ENCODE measurements at places on chromosomes 6 and 20. TPM values are rescaled to one million over a fixed set of nuclear protein-coding genes. Genes with fewer than 3 reads are reported as not detected.

GRCh38 chr6:144341831-144342527, 56.8 kb downstream of the UTRN start:
- no peak overlapping the region for H3K4me3 ChIP-seq
- H3K36me3 ChIP-seq, result no peaks in the 10 kb centered on the region
- H3K27ac ChIP-seq, result no peak overlapping the region
- H3K4me1 ChIP-seq, result peaks cover 41% of the 10 kb centered on the region
- no peaks in the 10 kb centered on the region for H3K27me3 ChIP-seq

DNA sequence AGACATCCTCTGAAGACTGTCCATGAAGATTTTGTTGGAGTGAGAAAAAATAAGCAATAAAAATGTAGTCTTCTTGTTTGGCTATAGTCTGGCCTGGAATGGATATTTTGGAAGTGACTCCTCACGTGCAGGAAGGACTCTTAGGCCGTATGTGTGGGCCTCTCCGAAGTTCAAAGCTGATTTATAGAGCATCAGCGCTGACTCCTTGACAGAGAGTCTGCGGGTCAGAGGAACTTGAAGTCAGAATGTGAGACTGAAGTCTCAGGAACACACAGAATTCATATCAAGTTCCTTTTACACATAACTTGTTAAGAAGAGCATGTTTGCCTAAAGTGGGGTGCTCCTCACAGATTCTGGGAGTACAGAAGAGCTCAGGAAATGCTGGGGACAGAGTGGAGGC, 36.1 kb downstream of the EDN3 start:
- DNase-seq, result no peak
- peaks cover 40% of the 10 kb centered on the region for H3K27me3 ChIP-seq
- peaks cover 32% of the 10 kb centered on the region for H3K4me1 ChIP-seq
- no peaks in the 10 kb centered on the region for H3K36me3 ChIP-seq
- H3K27ac ChIP-seq, result no peak overlapping the region
- H3K4me3 ChIP-seq, result no peak overlapping the region

DNA sequence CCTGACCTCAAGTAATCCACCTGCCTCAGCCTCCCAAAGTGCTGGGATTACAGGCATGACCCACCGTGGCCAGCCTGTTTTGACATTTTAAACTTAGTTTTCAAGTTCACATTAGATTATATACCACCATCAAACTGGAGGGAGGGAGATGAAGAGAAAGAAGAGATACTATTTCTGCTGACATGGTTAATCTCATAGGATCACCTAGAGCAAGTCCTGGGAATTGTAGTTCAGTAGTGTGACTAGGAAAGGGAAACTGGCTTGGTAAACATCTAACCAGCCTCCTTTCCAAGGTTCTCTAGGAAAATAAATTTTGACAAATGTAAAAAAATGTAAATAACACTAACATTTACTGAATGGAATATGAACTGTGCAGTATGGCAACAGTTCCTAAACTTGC, 120.5 kb upstream of the ASCC3 start:
- no peak for DNase-seq
- H3K27me3 ChIP-seq, result peaks cover 3% of the 10 kb centered on the region
- H3K4me1 ChIP-seq, result no peaks in the 10 kb centered on the region
- no peak overlapping the region for H3K4me3 ChIP-seq
- H3K27ac ChIP-seq, result no peak overlapping the region
- H3K36me3 ChIP-seq, result no peaks in the 10 kb centered on the region

GRCh38 chr6:108904741-108905140, 56.5 kb downstream of the ARMC2 start:
- H3K27ac ChIP-seq, result no peak overlapping the region
- no peak for DNase-seq
- no peaks in the 10 kb centered on the region for H3K36me3 ChIP-seq

GRCh38 chr6:7419065-7419464, 29.5 kb downstream of the RIOK1 start:
- H3K27me3 ChIP-seq, result no peaks in the 10 kb centered on the region
- no peak for DNase-seq
- H3K36me3 ChIP-seq, result peaks cover 22% of the 10 kb centered on the region
- H3K27ac ChIP-seq, result peak overlapping the region; percentile 16

DNA sequence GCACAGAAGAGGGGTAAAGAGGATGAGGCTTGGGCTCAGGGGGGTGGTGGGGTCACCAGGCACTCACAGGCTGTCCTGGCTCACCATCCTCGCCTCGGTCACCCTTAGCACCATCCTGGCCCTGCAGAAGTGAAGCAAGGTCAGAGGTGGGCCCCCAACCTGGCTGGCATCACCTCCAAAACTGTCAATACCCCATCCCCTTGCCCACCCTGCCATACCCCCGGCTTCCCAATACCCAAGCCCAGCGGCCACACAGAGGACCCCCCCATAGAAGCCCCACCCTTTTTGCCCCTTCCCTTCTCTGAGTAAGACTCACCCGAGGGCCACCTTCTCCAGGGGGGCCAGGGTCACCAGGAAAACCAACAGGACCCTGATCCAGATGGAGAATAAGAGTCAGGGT, 23.6 kb downstream of the COL11A2 start:
- H3K4me3 ChIP-seq, result no peak overlapping the region
- H3K4me1 ChIP-seq, result no peaks in the 10 kb centered on the region

DNA sequence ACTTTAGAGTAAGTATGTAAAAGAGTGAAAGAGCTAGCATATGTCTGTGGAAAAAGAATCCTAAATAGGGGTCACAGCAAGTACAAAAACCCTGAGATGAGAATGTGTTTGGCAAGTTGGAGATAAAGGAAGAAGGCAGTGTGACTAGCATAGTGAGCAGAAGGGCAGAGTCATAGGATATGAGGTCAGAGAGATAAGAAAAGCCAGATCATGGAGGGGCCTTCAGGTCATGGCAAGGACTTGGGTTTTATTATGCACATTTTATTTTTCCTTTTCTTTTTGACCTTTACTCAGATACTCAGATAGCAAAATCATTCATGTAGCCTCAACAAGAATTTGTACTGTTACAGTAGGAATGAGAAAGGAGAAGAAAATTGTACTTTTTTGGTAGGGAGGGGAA, 138.0 kb downstream of the GJA1 start:
- no peaks in the 10 kb centered on the region for H3K4me1 ChIP-seq
- H3K36me3 ChIP-seq, result no peaks in the 10 kb centered on the region
- H3K27ac ChIP-seq, result no peak overlapping the region
- H3K27me3 ChIP-seq, result no peaks in the 10 kb centered on the region

- H3K27ac ChIP-seq, result no peak overlapping the region
- DNase-seq, result no peak
- H3K4me3 ChIP-seq, result no peak overlapping the region
- H3K4me1 ChIP-seq, result peaks cover 8% of the 10 kb centered on the region
Observed at GRCh38 chr6:84066536-84066935, 33.0 kb downstream of the MRAP2 start.

DNA sequence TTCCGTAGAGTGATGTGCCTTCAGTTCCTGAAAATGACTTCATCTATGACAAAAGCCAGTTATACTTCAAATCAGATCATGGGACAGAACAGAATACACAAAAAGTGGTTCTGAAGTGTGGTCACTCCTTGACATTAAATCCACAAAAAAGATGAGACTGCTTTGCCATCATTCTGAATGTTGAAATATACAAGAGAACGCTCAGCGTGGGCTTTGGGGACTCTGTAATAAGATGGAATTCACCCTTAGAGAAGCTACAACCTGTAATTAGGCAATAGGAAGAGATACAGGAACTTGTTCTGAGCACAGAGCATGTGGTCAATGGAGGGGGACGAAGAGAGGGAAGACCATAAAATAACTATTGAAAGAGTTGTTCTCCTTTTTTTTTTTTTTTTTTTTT, 184.3 kb downstream of the CARMIL1 start:
- DNase-seq, result no peak
- H3K27me3 ChIP-seq, result no peaks in the 10 kb centered on the region
- H3K36me3 ChIP-seq, result no peaks in the 10 kb centered on the region

- no peaks in the 10 kb centered on the region for H3K36me3 ChIP-seq
- no peak for DNase-seq
- peaks cover 4% of the 10 kb centered on the region for H3K4me1 ChIP-seq
- H3K27ac ChIP-seq, result no peak overlapping the region
Observed at GRCh38 chr20:59600472-59600871, 3.9 kb upstream of the PHACTR3 start.

GRCh38 chr20:64133951-64134407, 26.6 kb upstream of the NPBWR2 start:
- no peak overlapping the region for H3K27ac ChIP-seq
- DNase-seq, result no peak
- no peaks in the 10 kb centered on the region for H3K36me3 ChIP-seq
- no peak overlapping the region for H3K4me3 ChIP-seq
- H3K27me3 ChIP-seq, result peaks cover 12% of the 10 kb centered on the region

DNA sequence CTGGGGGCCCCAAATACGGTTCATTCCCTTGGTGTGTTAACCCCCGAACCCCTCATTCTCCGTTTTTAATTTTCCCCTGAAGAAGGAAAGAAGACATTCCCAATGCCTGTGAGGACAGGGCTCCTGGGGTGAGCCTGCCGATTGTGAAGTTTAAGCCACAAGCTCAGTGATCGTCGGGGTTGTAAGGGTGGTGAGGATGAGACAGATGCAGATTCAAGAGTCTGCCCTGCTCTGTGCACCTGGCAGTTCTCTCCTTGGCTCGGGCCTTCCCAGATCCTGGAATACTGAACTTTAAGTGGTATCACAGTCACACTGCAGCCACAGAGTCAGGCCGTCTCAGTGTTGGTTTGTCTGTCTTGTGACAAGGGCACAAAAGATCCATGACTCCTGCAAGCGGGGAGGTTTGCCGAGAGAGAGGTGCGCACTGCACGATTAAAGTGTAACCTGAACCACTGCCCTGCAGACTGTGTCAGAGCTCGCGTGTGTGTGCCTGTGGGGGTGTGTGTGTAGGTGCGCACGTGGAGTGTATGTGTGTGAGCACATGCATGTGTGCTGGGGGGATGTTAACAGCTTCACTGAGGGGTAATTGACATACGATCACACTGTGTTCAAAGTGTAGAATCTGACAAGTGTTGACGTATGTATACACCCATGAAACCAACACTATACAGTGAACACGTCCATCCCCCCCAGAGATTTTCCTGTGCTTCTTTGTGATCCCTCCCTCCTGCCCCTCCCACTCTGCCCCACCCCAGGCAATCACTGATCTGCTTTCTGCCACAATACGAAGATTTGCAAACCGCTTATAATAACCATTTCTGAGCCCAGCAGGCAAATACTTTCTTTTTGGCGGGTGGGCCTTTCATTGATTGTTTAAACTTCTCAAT, 38.9 kb downstream of the RPP40 start:
- peak overlapping the region; percentile 40 for H3K4me3 ChIP-seq
- no peaks in the 10 kb centered on the region for H3K36me3 ChIP-seq
- H3K27ac ChIP-seq, result peak overlapping the region; percentile 26
- no peaks in the 10 kb centered on the region for H3K27me3 ChIP-seq
- DNase-seq, result no peak
- H3K4me1 ChIP-seq, result peaks cover 17% of the 10 kb centered on the region

GRCh38 chr6:158468666-158469065, 91.2 kb upstream of the TMEM181 start:
- H3K4me1 ChIP-seq, result peaks cover 10% of the 10 kb centered on the region
- no peak overlapping the region for H3K4me3 ChIP-seq
- DNase-seq, result no peak
- H3K27me3 ChIP-seq, result no peaks in the 10 kb centered on the region
- H3K36me3 ChIP-seq, result peaks cover 59% of the 10 kb centered on the region
- H3K27ac ChIP-seq, result no peak overlapping the region

DNA sequence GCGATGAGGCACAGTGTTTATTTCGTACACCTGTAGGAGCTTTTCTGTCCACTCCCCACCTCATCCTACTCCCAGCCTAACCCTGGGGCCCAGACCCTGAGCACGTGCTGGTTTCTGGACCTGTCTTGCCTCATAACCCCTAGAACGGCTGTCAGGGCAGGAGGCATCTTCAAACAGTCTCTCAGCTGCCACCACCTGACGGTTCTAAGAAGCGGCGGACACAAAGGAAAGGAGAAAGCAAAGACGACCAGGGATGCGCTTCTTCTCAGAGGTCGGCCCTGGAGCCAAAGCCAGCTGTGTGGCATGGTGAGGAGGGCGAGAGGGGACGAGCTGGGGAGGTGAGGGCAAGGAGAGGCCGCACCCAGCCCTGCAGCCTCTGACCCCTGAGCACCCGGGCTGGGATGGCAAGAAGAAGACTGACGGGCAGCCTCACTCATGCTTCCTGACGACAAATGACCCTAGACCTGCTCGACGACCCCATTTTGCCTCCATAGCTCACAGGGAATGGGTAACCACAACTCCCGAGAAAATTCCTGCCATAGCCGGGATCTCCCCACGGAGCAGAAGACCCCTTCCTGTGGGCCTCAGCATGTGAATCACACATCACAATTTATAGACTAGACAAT, 62.1 kb downstream of the WDR27 start:
- peak; percentile 53 for DNase-seq
- H3K27ac ChIP-seq, result no peak overlapping the region
- H3K4me1 ChIP-seq, result peaks cover 5% of the 10 kb centered on the region
- no peak overlapping the region for H3K4me3 ChIP-seq

GRCh38 chr6:25788305-25788922, 33.9 kb downstream of the SLC17A4 start:
- DNase-seq, result no peak
- no peak overlapping the region for H3K4me3 ChIP-seq
- H3K4me1 ChIP-seq, result no peaks in the 10 kb centered on the region
- H3K27me3 ChIP-seq, result peaks cover 4% of the 10 kb centered on the region

DNA sequence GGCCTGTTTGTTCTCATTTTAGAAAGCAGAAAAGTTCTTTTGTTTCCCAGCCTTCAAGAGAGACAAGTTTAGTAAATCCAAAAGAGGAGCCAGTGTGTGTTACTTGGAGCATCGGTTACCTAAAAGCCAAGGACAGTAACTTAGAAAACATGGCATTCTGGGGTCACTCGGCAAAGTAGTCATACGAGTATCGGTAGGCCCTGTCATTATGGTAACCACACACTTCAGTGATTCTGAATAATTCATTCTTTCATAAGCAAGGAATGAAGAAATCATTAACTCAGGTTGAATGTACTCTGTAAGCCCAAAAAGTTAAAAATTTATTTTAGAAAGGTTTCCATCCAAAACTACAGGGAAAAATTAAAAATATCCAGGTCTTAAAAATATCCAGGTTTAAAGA, 34.0 kb downstream of the CNKSR3 start:
- H3K36me3 ChIP-seq, result peaks cover 20% of the 10 kb centered on the region
- no peaks in the 10 kb centered on the region for H3K27me3 ChIP-seq
- peaks cover 60% of the 10 kb centered on the region for H3K4me1 ChIP-seq
- H3K4me3 ChIP-seq, result no peak overlapping the region
- H3K27ac ChIP-seq, result no peak overlapping the region

DNA sequence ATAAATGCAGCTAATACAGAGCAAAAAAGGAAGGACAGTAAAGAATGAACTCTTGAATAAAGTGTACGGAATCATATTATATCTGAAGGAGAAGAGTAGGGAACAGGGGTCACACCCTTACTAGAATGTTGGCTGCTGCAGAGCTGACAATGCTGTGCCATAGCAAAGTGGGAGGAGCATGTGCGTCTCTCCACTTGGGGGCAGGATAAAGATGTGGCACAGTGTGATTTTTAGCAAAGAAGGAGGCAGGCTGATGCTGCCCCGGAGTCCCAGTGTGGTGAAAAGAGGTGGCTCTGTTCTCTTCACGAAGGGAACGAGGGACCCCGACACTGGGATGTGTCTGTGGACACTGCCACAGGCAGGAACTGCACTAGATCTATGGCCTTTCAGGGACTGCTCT, 67.5 kb downstream of the INSM1 start:
- H3K27ac ChIP-seq, result no peak overlapping the region
- no peak for DNase-seq
- no peaks in the 10 kb centered on the region for H3K4me1 ChIP-seq
- peaks cover 4% of the 10 kb centered on the region for H3K36me3 ChIP-seq

Gene PGM3
- total RNA-seq, result 72.7 TPM

Gene PROKR2
- total RNA-seq, result 5.9 TPM

Gene ILRUN
- total RNA-seq, result 83.4 TPM

Gene ULBP1
- total RNA-seq, result 8.2 TPM

Gene LY6G6D
- not detected for total RNA-seq

Gene CRISP3
- total RNA-seq, result 120 TPM

Gene FAM209B
- not detected for total RNA-seq
